ENCODE measurements at places on chromosomes 1 and 21.
A peak's percentile ranks its signal among the peaks of the same experiment; 100 is the strongest.

GRCh38 chr21:45260191-45260825, 27.4 kb downstream of the POFUT2 start:
- peaks cover 13% of the 10 kb centered on the region for H3K36me3 ChIP-seq
- H3K27ac ChIP-seq = no peak overlapping the region
- peak; percentile 23 for DNase-seq
- peaks cover 10% of the 10 kb centered on the region for H3K27me3 ChIP-seq
- no peak overlapping the region for H3K4me3 ChIP-seq
- H3K4me1 ChIP-seq = peaks cover 28% of the 10 kb centered on the region

DNA sequence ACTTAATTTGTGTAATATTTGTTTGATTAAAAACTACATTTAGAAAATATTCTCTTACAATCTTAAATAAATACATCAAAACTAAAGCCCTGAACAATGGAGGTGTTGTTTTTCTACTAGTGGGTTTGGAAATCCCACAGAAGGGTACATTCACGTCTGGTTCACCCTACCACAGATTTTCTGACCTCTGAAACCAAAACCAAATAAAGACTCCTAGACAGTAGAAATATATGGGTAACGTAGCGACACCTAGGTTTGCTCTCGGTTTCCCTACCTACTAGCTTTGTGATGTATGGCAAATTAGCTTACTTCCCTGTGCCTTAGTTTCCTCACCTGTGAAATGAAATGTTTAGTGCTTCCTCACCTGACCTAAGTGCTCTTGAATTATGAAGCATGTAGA, 312.6 kb downstream of the DPYD start:
- no peak overlapping the region for H3K4me3 ChIP-seq
- H3K27me3 ChIP-seq = no peaks in the 10 kb centered on the region
- no peak overlapping the region for H3K27ac ChIP-seq

DNA sequence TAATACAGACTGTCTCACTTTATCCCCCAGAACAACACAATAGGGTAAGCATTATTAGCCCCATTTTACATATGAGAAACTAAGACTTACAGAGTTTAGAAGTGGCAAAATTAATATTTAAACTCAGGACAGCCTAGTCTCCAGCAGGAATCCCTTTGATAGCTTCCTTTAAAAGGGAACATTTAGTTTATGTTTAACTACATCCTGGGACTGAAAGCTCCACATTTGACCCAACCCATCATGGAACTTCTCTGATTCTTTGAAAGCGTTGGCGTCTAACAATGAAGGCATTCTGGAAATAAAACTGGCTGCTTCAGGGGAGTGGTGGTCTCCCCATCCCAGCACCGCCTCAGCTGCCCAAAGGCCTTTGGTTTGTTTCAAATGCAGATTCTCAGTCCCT, 250.6 kb upstream of the NFIA start:
- H3K36me3 ChIP-seq = no peaks in the 10 kb centered on the region
- peaks cover 4% of the 10 kb centered on the region for H3K4me1 ChIP-seq
- H3K4me3 ChIP-seq = no peak overlapping the region
- no peak overlapping the region for H3K27ac ChIP-seq
- DNase-seq = no peak

GRCh38 chr1:92192246-92192645, 25.5 kb upstream of the C1orf146 start:
- H3K36me3 ChIP-seq = no peaks in the 10 kb centered on the region
- H3K4me3 ChIP-seq = no peak overlapping the region
- no peak overlapping the region for H3K27ac ChIP-seq

DNA sequence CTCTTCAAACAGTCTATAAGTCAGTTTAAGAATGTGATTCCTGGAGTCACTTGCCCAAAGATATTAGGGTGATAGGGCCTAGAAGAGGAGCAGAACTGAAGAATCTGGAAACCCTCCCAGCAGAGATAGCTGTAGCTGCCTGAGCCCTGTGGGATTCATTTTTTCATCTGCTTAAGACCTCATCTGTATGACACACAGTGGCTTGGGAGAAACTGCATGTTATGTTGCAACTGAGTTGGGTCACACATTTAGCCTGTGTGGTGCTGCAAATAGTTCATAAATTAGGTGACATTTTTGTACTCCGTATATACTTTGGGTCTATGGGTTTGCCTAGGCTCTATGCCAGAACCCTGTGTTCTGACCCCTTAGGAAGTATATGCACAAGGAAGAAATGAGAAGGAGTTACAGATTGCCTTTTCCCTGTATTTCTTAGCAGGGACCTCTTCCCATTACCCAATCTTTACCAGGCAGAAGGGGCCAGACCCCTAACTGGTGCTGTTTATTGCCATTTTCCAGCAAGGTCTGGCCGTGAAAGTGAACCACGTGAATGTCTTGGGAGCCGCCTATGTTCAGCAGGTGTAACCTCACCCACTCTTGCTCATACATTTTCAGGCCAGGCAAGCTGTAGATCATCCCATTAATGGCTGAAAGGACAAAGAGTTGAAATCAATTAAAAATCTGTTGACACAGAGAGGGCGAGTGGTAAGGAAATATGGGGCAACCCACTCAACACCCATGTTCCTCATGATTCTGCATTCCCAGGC, 41.9 kb upstream of the SLC19A2 start:
- H3K27ac ChIP-seq = no peak overlapping the region
- no peak for DNase-seq
- no peaks in the 10 kb centered on the region for H3K36me3 ChIP-seq
- H3K4me1 ChIP-seq = peaks cover 12% of the 10 kb centered on the region
- no peak overlapping the region for H3K4me3 ChIP-seq

GRCh38 chr1:38132681-38133080, 86.1 kb upstream of the POU3F1 start:
- H3K27ac ChIP-seq = no peak overlapping the region
- no peaks in the 10 kb centered on the region for H3K4me1 ChIP-seq
- no peak overlapping the region for H3K4me3 ChIP-seq
- no peak for DNase-seq
- peaks cover 68% of the 10 kb centered on the region for H3K27me3 ChIP-seq

DNA sequence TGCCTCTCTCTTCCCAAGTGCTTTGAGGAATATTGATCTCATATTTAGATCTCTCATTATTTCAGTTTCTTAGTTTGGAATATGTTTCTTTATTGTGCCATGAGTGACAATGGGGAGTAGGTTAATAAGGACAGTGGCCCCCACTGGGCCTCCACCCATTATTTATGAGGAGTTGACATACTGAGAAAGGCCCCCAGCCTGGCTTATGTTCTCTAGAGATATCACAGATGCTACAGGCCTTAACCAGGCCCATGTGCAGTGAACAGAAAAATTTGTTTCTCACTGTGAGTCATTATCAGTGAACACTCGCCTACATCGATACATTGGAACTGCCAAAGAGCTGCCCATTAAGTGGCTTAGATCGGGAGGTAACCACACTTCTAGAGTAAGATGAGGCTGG, 35.7 kb upstream of the SYT6 start:
- H3K27ac ChIP-seq = no peak overlapping the region
- H3K4me1 ChIP-seq = no peaks in the 10 kb centered on the region
- H3K27me3 ChIP-seq = peaks cover 25% of the 10 kb centered on the region
- DNase-seq = no peak
- no peak overlapping the region for H3K4me3 ChIP-seq

- no peaks in the 10 kb centered on the region for H3K4me1 ChIP-seq
- H3K27me3 ChIP-seq = peaks cover 3% of the 10 kb centered on the region
- DNase-seq = no peak
- H3K4me3 ChIP-seq = no peak overlapping the region
Measured at GRCh38 chr1:93807311-93807930, 71.6 kb downstream of the DNTTIP2 start.

DNA sequence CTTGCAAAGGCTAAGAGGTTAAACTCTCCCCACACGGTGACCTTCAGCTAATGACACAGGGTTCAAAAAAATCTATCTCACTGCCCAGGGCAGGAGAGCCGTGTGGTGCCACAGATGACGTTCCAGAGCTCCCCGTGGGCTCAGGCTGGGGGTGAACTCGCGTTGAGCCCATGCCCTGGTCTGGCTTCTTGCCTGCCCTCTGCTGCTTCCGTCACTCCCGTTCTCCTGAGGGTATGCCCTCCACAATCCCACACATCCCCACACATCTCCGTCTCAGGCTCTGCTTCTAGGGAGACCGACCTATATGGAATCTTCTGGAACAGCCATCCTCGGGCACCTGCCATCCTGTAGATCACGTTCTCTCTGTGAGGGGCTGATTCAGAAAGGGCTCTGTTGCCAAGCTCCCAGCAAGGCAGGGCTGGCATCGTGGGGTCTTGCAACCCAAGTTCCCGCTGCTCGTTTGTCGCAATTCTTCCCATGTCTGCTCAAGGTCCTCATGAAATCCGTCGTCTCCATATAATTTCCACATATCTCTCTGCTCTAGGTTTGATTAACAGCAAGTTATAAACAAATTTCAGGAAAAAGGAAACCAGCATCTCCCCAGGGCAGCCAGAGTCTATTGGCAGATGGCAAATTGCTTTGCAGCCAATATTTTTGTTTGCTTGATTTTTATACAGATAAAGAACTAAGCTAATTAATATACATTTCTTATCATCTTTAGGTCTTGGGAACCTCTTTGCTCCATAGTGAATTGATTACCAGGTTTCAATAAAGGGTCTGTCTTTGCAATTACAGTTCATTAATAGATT, 278.2 kb downstream of the PTPRU start:
- no peak overlapping the region for H3K4me3 ChIP-seq
- H3K36me3 ChIP-seq = no peaks in the 10 kb centered on the region
- peak; percentile 27 for DNase-seq
- peaks cover 11% of the 10 kb centered on the region for H3K27me3 ChIP-seq
- H3K27ac ChIP-seq = no peak overlapping the region

DNA sequence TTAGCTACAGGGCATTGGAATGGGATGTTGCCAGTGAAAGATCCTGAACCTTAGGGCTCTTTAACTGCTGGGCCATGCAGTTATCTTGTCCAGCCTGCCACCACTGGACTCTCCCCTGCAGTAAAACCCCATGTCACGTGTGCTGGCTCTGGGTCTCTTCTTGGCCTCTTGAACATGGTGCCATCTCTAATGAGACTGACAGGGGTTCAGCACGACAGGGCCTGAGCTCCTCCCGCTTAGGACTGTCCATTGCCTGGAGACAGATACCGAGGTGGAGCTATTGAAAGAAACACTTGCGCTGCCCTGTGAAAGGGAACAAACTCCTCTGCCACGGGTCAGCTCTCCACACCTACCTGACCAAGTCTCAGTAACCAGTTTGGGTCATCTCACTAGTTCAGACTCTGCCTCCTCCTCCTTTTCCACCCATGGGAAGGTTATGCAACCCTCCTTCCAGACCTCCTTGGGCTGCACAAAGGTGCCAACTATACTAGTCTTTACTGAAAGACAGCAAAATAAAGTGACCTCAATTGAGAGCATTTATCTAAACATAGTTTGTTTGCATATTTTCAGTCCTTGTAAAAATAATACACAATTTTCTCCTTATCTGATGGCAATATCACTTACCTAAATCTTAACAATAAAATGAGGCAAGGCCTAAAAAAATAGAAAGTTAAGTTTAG, 66.0 kb downstream of the GNG12 start:
- H3K36me3 ChIP-seq = no peaks in the 10 kb centered on the region
- H3K27me3 ChIP-seq = peaks cover 52% of the 10 kb centered on the region
- no peak overlapping the region for H3K27ac ChIP-seq
- H3K4me3 ChIP-seq = no peak overlapping the region
- H3K4me1 ChIP-seq = peaks cover 8% of the 10 kb centered on the region
- no peak for DNase-seq

GRCh38 chr1:76284842-76285241, 210.3 kb downstream of the ST6GALNAC3 start:
- H3K27me3 ChIP-seq = no peaks in the 10 kb centered on the region
- H3K4me1 ChIP-seq = peaks cover 26% of the 10 kb centered on the region
- no peak overlapping the region for H3K27ac ChIP-seq

GRCh38 chr21:45809421-45809820, 165.9 kb downstream of the PCBP3 start:
- H3K27ac ChIP-seq = no peak overlapping the region
- no peaks in the 10 kb centered on the region for H3K4me1 ChIP-seq
- H3K36me3 ChIP-seq = peaks cover 2% of the 10 kb centered on the region
- no peak overlapping the region for H3K4me3 ChIP-seq

- peak; percentile 84 for DNase-seq
- H3K36me3 ChIP-seq = peaks cover 30% of the 10 kb centered on the region
- H3K4me3 ChIP-seq = peak within 1 kb of the TSS; percentile 97
- peaks cover 41% of the 10 kb centered on the region for H3K4me1 ChIP-seq
- no peaks in the 10 kb centered on the region for H3K27me3 ChIP-seq
- H3K27ac ChIP-seq = peak within 1 kb of the TSS; percentile 93
Measured at GRCh38 chr21:43659136-43660000, at the start of the genes HSF2BP and RRP1B. Gene HSF2BP (minus strand): TSS chr21:43659488. CDS start chr21:43658096, 1,392 bp downstream. Gene RRP1B (plus strand): TSS chr21:43659560. CDS start chr21:43659665, 105 bp downstream.

DNA sequence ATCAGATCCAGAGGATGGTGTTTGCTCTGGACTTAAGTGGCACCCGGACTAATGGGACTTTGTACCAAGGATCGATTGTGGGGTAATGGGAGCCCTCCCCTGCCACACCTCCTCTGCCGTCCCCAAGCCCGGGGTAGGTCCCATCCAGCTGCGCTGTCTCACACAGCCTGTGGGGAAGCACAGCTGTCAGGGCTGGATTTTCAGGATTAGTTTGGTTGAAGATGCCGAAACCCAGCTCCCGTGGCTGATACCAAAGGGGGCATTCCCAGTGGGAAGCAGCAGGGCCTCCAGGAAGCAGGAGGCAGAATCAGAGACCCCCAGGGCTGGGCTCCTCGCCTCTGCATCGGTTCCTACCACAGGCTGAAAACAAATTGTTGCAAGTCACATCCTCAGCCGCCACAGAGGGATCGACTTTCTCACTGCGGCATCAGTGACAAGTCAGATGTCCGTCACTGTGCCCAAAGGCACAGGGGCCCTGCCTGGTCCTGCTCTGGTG, 59.7 kb downstream of the MATN1 start:
- no peaks in the 10 kb centered on the region for H3K27me3 ChIP-seq
- no peak overlapping the region for H3K4me3 ChIP-seq
- no peaks in the 10 kb centered on the region for H3K4me1 ChIP-seq
- no peak for DNase-seq
- no peak overlapping the region for H3K27ac ChIP-seq

DNA sequence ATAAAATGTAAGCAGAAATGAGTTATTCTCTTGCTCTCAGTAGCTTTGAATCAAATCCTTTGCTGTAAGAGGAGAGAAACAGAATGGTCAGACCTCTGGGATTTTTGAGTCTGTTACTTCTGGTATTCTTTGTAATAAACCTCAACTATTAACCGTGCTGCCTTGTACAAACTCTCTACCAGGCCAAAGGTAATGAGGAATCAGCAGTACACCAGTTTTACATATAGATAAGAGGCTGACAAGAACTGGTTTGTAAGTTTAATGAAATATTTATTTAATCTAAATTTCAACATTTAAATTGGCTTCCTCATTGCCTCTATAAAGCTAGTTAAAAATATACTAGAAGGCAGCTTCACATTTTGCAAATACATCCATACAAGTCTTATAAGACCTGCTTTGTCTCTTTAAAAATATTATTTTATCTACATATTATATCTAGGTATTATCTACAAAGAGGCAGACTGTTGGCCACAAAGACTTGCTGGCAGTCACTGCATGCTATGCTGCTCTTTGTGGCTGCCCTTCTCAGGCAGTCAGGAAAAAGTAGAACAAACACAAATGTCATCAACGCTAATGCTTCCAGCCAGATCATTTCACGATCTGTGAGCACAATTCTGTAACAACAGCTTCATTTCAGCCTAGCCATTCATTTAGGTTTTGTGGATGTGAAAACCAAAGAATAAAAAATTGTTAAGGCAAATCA, 173.0 kb downstream of the GABPA start:
- H3K4me3 ChIP-seq = no peak overlapping the region
- H3K4me1 ChIP-seq = no peaks in the 10 kb centered on the region
- H3K36me3 ChIP-seq = no peaks in the 10 kb centered on the region
- H3K27me3 ChIP-seq = no peaks in the 10 kb centered on the region
- DNase-seq = no peak

- no peak overlapping the region for H3K27ac ChIP-seq
- H3K4me1 ChIP-seq = no peaks in the 10 kb centered on the region
- DNase-seq = no peak
Measured at GRCh38 chr1:90200646-90201205, 205.8 kb downstream of the ZNF326 start.

GRCh38 chr1:53617851-53618499, 121.0 kb downstream of the GLIS1 start:
- no peaks in the 10 kb centered on the region for H3K36me3 ChIP-seq
- H3K27me3 ChIP-seq = peaks cover 4% of the 10 kb centered on the region
- no peaks in the 10 kb centered on the region for H3K4me1 ChIP-seq
- H3K4me3 ChIP-seq = no peak overlapping the region
